ENCODE measurements at places on chromosomes 7 and 10. TPM values are rescaled to one million over a fixed set of nuclear protein-coding genes. Genes with fewer than 3 reads are reported as not detected.

The GPR15LG gene
- polyA plus RNA-seq: 321 TPM

The HOXA3 gene
- polyA plus RNA-seq: 4.3 TPM

The OR13A1 gene
- polyA plus RNA-seq: 0.11 TPM

The RPP30 gene
- 25.0 TPM for polyA plus RNA-seq

The PNLIPRP2 gene
- polyA plus RNA-seq: 0.05 TPM

The CYP26C1 gene
- 0.01 TPM for polyA plus RNA-seq

The ADK gene
- 27.3 TPM for polyA plus RNA-seq

The ANXA8L1 gene
- 180 TPM for polyA plus RNA-seq

The FAM170B gene
- not detected for polyA plus RNA-seq

The SEMA3C gene
- 1.8 TPM for polyA plus RNA-seq

The TRIL gene
- 0.55 TPM for polyA plus RNA-seq

The ANKRD61 gene
- polyA plus RNA-seq: not detected
